Left lung (tissue), 14 donors: ENCODE measurements at places on chromosomes 12 and 14. TPM values are rescaled to one million over a fixed set of nuclear protein-coding genes. Genes with fewer than 3 reads are reported as not detected.

GRCh38 chr14:68412505-68413465 lies 380.1 kb downstream of the ZFP36L1 start:
- DNase-seq, result no peak

DNA sequence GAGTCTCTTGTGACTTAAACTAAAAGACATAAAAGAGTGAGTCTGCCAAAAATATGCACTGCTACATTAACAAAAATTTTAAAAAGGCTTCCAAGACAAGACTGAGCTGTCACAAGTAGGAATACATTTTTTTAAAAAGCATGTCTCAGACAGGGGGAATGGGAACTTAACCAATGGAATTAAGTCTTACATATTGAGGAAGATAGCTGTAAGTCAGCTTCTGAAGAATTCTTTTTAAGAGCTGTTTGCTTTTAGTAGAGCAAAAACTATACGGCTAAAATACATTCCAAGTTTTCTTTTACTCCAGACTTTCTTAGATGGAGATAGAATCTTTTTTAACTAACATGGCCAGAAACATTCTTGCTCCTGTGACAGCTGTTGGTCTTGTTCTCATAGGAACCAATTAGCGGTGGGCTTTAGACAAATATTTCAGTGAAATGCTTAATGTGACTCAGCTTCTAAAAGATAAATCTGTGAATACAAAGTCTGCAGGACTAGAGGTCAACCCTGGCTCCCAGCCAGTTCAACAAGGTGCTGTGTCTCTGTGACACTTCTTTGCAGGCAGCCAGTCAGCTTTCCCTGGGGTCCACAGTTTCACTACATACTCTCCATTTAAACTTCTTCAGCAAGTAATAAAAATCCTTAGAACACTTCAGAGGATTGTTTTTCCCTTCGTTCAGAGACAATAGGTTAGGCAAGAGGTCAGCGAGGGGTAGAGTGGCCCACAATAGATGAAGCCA lies 187.6 kb downstream of the NAV3 start:
- peak; percentile 35 for DNase-seq

GRCh38 chr12:131735476-131736445 lies 24.9 kb downstream of the SFSWAP start:
- no peak for DNase-seq

GRCh38 chr14:89684139-89684538 lies 267.1 kb upstream of the FOXN3 start:
- no peak for DNase-seq

DNA sequence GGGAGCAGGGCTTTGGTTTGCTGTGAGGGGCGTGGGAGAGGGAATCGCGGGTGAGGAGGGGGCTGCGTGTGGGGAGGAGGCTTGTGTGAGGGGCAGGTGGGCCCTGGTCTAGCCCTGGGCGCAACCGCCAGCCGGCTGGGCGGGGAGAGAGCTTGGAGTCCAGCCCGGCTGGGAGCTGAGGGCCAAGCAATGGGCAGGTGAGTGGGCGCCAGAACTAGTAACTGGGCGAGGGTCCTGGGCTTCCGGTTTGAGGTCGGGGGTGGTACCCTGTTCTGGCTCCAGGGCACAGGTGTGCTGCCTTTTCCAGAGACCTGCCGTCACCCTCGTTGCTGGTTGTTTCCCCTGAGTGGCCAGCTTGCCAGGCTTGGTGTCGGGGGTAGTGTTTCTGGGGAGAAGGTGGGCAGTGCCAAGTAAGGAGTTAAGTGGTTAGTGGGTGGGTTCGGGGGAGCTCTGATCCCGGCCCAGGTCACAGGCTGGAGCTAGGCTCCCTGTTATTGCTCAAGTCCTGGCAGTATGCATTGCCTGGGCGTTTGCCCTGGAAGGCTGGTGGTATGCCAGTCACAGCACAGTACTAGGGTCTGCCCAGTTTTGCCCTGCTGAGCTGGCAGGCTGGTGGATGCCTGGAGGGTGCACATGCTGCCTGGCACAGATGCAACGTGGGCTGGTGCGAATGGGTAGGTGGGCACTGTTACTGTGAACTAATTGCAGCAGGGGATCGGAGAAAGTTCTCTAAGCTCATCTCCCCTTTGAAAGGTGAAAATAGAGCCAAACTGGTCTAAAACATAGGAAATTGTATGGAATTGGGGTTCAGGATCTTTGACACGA lies 683 bp downstream of the CIPC start:
- no peak for DNase-seq

- DNase-seq, result peak; percentile 71
These were observed 592 bp upstream of the KCNK10 start for GRCh38 chr14:88323523-88324199.

Gene MIP
- total RNA-seq, result not detected

Gene ARG2
- total RNA-seq, result 14.8 TPM

Gene AKAP3
- total RNA-seq, result 1.7 TPM

Gene SLC15A5
- not detected for total RNA-seq
